Left kidney (tissue), 8 donors: ENCODE measurements at places on chromosomes 6 and 20. TPM values are rescaled to one million over a fixed set of nuclear protein-coding genes. Genes with fewer than 3 reads are reported as not detected.

GRCh38 chr20:52420805-52421204, 229.2 kb upstream of the ZFP64 start:
- no peak for DNase-seq

Gene SLC4A11
- polyA plus RNA-seq: 2.3 TPM

GRCh38 chr20:9460518-9460917, 53.9 kb upstream of the LAMP5 start:
- no peak for DNase-seq

- DNase-seq: no peak
Observed at GRCh38 chr20:50733644-50734349, 2.4 kb downstream of the PARD6B start.

Gene ADGRF4
- 0.37 TPM for polyA plus RNA-seq

DNA sequence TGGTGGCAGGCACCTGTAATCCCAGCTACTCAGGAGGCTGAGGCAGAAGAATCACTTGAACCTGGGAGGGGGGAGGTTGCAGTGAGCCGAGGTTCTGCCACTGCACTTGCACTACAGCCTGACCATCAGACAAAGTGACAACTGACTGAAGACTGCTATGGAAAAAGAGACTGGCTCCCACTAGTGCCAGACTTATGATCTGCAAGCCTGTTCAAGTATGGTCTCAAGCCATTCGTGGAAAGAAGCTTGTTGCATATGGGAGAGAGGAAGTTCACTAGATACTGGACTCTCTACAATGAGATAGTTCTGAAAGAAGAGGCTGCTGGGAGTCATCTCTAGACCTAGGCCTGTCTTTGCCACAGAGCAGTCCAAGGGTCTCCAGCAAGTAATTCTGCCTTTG, 26.7 kb downstream of the MDN1 start:
- DNase-seq: peak; percentile 12

DNA sequence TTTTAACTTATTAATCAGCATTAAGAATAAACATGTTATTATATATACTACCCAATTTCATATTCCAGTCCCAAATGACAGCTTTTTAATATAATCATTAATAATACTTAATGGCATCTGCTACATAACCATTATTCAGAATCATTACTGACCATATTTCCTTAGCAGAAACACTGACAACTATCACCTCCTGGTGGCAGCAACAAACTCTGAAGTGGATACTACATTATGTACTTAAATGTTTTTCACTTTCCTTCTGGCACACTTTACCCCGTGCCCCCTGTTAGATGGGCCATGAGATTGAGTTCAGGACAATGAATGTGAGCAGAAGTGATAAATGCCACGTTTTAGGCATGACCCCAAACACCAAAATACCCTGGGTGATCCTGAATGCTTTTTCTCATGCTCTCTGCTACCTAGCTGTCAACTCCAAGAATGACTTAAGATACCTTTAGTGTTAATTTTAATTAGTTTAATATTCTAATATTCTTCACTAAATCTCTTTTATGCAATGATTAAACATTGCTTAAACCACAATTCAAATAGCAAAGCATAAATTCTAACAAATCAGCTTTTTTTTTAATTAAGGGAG, 77.1 kb downstream of the LMBRD1 start:
- no peak for DNase-seq

Gene PMEPA1
- polyA plus RNA-seq: 16.0 TPM

Gene PANK2
- polyA plus RNA-seq: 40.1 TPM

DNA sequence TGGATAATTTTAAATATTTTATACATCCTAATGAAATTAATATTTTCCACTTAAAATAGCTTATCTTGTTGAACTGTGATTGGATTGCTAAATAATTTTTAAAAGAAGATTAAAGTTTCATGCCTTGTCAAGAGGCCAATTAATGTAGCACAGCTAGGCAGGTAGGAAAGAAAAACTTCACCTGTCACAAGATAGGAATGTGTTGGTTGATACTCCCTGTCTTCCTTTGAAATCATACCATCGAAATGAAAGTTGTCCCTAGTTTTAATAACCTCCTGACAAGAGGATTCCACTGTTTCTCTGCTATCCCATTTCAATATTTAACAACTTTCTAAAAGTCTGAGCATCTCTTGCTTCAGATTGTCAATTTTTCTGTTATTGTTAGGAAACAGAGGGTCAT, 80.8 kb downstream of the BMP6 start:
- DNase-seq: no peak

Gene PDCD2
- polyA plus RNA-seq: 85.1 TPM

GRCh38 chr6:145850671-145851070, 36.1 kb upstream of the FBXO30 start:
- no peak for DNase-seq

GRCh38 chr6:169115632-169116031, 138.0 kb downstream of the THBS2 start:
- DNase-seq: no peak

GRCh38 chr6:119330520-119331113, 18.9 kb downstream of the MAN1A1 start:
- no peak for DNase-seq

Gene MLN
- 2.1 TPM for polyA plus RNA-seq

Gene BAG2
- 6.3 TPM for polyA plus RNA-seq

Gene SPATA25
- polyA plus RNA-seq: 6.0 TPM

GRCh38 chr6:37077905-37078296, 72.4 kb downstream of the FGD2 start:
- DNase-seq: peak; percentile 60

Gene OR2H2
- polyA plus RNA-seq: 0.20 TPM

- no peak for DNase-seq
Observed at GRCh38 chr6:125951323-125951722, 5.2 kb upstream of the HINT3 start.

- DNase-seq: no peak
Observed at GRCh38 chr6:158958504-158959386, 41.3 kb downstream of the RSPH3 start.

GRCh38 chr6:32940656-32941213, at the start of gene HLA-DMB:
Gene HLA-DMB (minus strand): TSS chr6:32941028. CDS start chr6:32940807, 221 bp downstream.
- peak; percentile 88 for DNase-seq

Gene TP53TG5
- 2.0 TPM for polyA plus RNA-seq

DNA sequence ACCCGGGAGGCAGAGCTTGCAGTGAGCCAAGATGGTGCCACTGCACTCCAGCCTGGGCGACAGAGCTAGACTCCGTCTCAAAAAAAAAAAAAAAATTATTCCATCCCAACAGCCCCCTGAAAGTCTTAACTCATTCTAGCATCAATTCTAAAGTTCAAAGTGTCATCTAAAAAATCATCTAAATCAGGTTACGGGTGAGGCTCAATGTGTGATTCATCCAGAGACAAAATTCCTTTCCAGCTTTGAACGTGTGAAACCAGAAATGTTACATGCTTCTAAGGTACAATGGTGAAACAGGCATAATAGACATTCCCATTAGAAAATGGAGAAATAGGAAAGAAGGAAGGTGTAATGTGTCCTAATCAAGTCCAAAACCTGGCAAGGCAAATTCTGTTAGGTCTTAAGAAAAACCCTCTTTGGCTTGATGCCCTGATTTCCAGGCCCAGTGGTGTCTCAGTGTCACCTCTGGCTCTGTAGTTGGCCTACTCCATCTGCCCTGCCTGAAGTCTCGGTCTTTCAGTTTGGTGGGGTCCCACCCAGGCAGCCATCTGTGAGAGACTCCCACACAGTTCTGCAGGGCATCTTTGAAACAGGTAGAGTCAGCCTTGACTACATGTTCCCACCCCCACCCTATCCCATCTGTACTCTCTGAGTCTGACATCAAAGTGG, 43.5 kb downstream of the HFE start:
- no peak for DNase-seq

Gene HLA-DQA1
- 3.3 TPM for polyA plus RNA-seq

DNA sequence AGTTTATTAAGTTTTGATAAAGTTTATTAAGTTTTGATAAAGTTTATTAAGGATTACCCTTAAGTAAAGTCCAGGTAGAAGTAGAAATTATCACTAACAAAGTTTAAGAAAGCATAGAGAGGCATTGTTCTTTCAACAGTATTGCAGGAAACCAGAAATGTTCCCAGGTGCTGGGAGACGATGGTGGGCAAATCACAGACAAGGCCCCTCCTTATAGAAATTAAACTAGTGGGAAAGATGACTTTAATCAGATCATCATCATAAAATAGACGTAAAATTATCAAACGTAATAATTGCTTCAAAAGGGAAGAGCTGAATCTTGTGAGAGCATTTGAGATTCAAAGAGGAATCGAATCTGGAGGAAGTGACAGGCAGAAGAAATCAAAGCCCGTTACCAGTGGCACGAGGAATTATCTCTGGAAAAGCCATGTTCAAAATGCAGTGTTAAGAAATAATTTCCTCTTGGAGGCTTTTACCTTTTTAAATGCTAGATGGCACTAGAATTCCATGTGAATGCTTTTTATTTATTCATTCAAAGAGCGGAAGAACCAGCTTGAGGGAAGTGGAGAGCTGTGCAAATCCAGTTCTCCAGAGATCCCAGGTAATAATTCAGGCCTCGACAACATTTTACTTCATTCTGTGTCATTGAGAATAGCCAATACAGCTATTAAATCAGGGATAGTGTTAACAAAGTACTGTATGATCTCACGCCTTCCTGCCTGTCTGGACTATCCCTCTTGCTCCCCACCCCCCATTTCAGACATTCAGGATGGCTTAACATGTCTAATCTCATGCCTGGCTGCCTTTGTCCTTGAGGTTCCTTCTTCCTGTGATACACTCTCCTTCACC, 1.0 kb upstream of the APMAP start:
- peak; percentile 39 for DNase-seq

GRCh38 chr6:135289816-135290215, 108.7 kb downstream of the MYB start:
- DNase-seq: no peak

DNA sequence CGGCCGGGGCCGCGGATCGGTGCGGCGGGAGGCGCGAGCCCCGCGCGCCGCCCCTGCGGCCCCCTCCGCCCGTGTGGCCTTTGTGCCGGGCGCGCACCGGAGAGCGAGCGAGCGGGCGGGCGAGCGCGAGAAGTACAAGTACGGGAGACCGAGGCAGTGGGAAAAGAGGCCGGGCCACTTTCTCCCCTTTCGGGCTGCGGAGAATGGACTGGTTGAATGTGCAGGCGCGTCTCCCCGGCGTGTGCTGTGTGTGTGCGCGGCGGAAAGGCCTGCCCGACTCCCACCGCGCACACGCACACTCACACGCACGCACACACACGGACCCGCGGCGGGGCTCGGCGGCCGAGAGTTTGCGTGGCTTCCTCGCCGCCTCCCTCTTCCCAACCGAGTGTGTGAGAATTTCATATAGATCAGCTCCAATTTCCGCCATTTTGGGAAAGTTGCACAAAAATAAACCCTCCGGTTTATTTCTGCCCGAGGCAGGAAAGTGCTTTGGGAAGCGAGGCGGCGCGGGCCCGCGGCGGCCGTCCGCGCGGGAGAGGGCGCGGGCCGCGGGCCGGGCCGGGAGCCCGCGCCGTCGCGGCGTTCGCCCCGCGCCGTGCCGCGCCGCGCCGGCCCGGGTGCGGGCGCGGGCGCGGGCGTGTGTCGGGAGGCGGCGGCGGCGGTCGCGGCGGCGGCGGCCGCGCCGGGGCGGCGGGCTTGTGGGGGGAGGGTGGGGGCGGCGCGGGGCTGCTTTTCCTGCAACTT, 1.1 kb downstream of the L3MBTL3 start:
- DNase-seq: peak; percentile 31

DNA sequence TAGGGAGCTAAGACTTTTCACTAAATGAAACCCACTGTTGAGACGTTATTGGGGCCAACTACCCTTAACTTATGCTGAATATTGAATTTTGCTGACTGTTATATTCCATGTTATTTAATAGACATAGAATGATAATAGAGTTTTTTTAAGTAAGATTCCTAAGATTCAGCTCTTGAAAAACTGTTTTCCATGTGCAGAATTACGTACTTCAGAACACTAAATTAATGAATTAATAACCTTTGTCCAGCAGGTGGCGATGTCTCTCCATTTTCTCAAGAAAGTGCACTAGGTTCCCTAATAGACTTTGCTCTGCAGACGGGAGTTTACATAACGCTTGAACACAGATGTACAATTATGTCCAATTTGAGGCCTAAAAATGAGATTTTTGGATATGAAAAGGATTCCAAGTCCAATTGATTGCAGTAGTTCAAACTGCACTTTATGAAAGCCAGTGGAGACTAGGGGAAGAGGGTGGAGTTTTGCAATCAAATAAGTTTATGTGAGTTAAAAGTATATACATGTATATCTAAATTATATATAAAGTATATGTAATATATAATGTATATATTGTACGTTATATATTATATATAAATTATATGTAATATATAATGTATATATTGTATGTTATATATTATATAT, 282.1 kb downstream of the UST start:
- peak; percentile 89 for DNase-seq

Gene SIRPB2
- 0.88 TPM for polyA plus RNA-seq

DNA sequence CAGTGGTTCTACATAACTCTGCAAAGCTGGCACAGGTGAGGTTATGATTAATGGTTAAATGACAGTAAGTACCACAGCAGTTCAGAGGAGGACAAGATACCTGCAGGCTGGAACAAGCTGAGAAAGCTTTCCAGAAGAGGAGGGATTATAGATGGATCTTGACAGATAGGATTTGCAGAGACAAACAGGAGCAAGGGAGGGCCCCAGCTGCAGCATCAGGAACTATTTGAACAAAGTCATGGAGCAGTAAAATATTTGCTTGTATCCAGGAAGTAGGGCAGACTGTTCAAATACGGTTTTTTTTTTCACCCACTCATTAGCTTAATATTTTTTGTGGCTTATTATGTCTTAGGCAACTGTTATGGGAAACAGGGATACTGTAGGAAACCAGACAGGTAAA, 144.4 kb upstream of the MAN1A1 start:
- DNase-seq: no peak
